Esophagus muscularis mucosa (tissue), 4 donors: ENCODE measurements at places on chromosomes 12 and 14. TPM values are rescaled to one million over a fixed set of nuclear protein-coding genes. Genes with fewer than 3 reads are reported as not detected.
A peak's percentile ranks its signal among the peaks of the same experiment; 100 is the strongest.

DNA sequence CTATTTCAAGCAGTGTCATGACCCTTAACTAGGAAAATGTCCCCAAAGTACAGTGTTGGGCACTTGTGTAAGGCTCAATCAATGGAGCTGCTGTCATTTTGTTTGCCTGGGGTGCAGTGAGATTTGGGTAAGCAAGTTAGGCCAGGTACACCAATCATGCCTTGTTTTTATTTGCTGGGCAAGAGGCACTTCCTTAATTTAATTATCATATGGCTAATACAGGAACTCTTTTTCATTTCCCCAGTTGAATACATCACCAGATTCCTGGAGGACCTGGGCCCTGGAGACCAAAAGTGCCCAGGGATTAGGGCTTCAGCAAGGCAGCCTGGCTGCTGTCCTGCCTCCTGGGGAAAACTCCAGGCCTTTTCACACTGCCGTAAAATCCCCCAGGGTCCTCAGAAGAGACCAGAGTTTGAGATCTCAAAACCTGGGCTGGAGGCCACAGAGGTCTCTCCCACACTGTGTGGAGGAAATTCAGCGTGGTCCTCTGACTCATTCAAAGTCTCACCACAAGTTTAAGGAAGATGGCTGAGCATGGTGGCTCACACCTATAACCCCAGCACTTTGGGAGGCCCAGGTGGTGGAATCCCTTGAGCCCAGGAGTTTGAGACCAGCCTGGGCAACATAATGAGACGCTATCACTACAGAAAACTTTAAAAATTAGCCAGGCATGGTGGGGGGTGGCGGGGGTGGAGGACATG lies 28.4 kb upstream of the FOXN3 start:
- no peaks in the 10 kb centered on the region for H3K4me1 ChIP-seq
- no peaks in the 10 kb centered on the region for H3K27me3 ChIP-seq
- H3K4me3 ChIP-seq: no peak overlapping the region
- no peak overlapping the region for H3K27ac ChIP-seq
- no peaks in the 10 kb centered on the region for H3K36me3 ChIP-seq

DNA sequence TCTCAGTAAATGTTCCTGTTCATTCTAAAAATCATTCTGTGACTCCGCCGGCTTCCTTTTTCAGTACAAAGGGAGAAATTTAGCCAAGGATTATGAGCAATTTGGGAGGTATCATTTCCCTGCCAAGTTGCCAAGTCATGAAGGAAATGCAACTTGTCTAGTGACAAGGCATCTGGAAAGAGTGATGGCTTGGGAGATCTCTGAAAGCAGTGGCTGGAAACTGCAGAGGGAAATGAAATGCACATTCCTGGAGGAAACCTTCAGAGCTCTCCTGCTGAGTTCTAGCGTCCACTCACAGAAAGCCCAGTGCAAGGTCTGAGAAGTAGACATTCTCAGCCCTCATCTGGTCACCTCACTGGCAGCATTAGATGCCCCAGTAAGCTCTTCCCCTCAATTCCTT lies 91.7 kb downstream of the GALC start:
- no peak overlapping the region for H3K4me3 ChIP-seq
- no peaks in the 10 kb centered on the region for H3K27me3 ChIP-seq
- DNase-seq: no peak
- H3K4me1 ChIP-seq: no peaks in the 10 kb centered on the region
- H3K27ac ChIP-seq: no peak overlapping the region
- no peaks in the 10 kb centered on the region for H3K36me3 ChIP-seq

Gene RGS6
- 0.83 TPM for total RNA-seq

DNA sequence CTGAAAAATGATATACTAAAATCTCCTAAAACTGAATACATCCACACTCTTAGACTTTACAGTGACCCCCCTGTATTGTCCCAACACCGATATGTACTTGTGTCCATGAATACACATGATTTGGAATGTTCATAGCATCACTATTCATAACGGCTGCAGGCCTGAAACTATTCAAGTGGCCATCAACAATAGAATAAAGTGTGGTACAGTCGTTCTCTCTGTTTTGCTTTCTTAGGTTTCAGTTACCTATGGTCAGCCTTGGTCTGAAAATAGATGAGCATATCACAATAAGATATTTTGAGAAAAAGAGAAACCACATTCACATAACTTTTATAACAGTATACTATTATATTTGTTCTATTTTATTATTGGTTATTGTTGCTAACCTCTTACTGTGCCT lies 150.6 kb downstream of the ASCL4 start:
- no peaks in the 10 kb centered on the region for H3K27me3 ChIP-seq
- H3K36me3 ChIP-seq: no peaks in the 10 kb centered on the region
- peak; percentile 17 for DNase-seq

DNA sequence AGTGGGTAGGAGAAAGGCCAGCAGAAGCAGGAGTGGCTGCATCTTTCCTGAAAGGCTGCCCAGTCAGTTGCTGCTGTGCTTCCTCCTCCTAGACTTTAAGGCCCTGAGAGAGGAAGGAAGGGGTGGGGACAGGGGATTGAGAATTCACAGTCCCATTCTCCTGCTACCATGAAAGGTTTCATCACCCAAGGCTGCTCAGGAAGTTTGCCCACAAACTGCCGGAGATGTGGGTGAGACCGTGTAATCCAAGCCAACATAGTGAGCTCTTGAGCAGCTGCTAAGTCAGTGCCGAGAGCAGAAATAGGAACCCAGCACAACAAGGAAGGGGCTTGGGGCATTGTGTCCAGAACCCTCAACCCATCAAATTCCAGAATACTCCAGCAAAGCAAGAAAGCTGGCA lies at the start of gene CTSG:
Gene CTSG, minus strand, starts transcription at position 69 of the 400 bp plus-strand sequence. Its CDS starts 27 bp downstream, at position 42.
- no peaks in the 10 kb centered on the region for H3K27me3 ChIP-seq
- H3K4me3 ChIP-seq: no peak within 1 kb of the TSS
- DNase-seq: no peak
- H3K27ac ChIP-seq: no peak within 1 kb of the TSS
- no peaks in the 10 kb centered on the region for H3K36me3 ChIP-seq

GRCh38 chr12:9319044-9319841 lies 111.0 kb upstream of the PZP start:
- H3K27me3 ChIP-seq: no peaks in the 10 kb centered on the region
- H3K4me3 ChIP-seq: no peak overlapping the region

Gene SPATS2
- 10.6 TPM for total RNA-seq

- H3K4me1 ChIP-seq: no peaks in the 10 kb centered on the region
- no peaks in the 10 kb centered on the region for H3K27me3 ChIP-seq
- H3K27ac ChIP-seq: no peak overlapping the region
- no peak overlapping the region for H3K4me3 ChIP-seq
- no peak for DNase-seq
These were observed 62.0 kb downstream of the CAND1 start for GRCh38 chr12:67331123-67331522.

Gene ASPG
- total RNA-seq: 0.33 TPM

DNA sequence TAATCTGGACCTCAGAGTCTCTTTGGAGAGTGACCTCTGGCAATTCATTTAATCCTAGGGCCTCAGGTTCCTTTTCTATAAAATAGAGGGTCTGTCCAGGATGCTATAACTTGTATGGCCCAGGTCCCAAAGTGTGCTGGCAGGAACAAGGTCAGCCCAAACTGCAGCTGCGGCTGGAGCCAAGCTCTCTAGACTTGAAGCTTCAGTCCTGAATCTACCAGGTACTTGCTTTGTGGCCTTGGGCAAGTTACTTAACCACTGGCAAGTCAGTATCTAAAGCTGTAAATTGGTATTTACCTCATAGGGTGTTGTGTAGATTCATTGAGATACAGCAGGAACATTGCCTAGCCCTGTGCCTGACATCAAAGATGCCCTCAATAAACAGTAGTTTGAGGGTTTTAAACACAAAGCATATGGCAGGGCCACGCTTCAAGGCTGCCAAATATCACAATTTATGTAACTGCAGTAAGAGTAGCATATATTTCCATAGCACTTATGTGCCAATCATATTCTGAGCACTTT lies 21.7 kb downstream of the CPM start:
- no peak for DNase-seq
- no peak overlapping the region for H3K4me3 ChIP-seq
- H3K27me3 ChIP-seq: no peaks in the 10 kb centered on the region
- H3K4me1 ChIP-seq: no peaks in the 10 kb centered on the region
- no peaks in the 10 kb centered on the region for H3K36me3 ChIP-seq

Gene CEBPE
- not detected for total RNA-seq

Gene USP44
- 3.3 TPM for total RNA-seq

GRCh38 chr14:75558440-75558839 lies 20.0 kb upstream of the FLVCR2 start:
- no peaks in the 10 kb centered on the region for H3K36me3 ChIP-seq
- no peaks in the 10 kb centered on the region for H3K27me3 ChIP-seq
- no peak overlapping the region for H3K27ac ChIP-seq
- no peak overlapping the region for H3K4me3 ChIP-seq
- H3K4me1 ChIP-seq: peaks cover 13% of the 10 kb centered on the region

- H3K4me1 ChIP-seq: peaks cover 14% of the 10 kb centered on the region
- H3K36me3 ChIP-seq: no peaks in the 10 kb centered on the region
- DNase-seq: no peak
- no peak overlapping the region for H3K27ac ChIP-seq
- H3K27me3 ChIP-seq: peaks cover 11% of the 10 kb centered on the region
These were observed 16.4 kb downstream of the KRT18 start for GRCh38 chr12:52965337-52965731.

Gene CDK2
- 84.9 TPM for total RNA-seq

- no peaks in the 10 kb centered on the region for H3K36me3 ChIP-seq
- no peak overlapping the region for H3K4me3 ChIP-seq
- H3K27me3 ChIP-seq: no peaks in the 10 kb centered on the region
- DNase-seq: no peak
- H3K27ac ChIP-seq: no peak overlapping the region
- H3K4me1 ChIP-seq: no peaks in the 10 kb centered on the region
These were observed 50.3 kb downstream of the TSHR start for GRCh38 chr14:81005540-81006228.
